Tibial nerve (tissue), 4 donors: ENCODE measurements at places on chromosomes 11 and 22.

GRCh38 chr11:57571606-57572005 lies 4.1 kb upstream of the UBE2L6 start:
- DNase-seq: no peak

GRCh38 chr11:12215181-12215593 lies 104.8 kb downstream of the MICAL2 start:
- DNase-seq: no peak

- DNase-seq: no peak
These were observed 3.3 kb downstream of the TECTA start for GRCh38 chr11:121104312-121104762.

GRCh38 chr11:30454111-30454510 lies 131.2 kb downstream of the ARL14EP start:
- no peak for DNase-seq

GRCh38 chr22:38228873-38229740 lies 27.3 kb downstream of the MAFF start:
- DNase-seq: no peak

- no peak for DNase-seq
These were observed 14.6 kb downstream of the MMP13 start for GRCh38 chr11:102940714-102941588.

GRCh38 chr11:44927174-44927661 lies 23.5 kb downstream of the TP53I11 start:
- peak; percentile 29 for DNase-seq

DNA sequence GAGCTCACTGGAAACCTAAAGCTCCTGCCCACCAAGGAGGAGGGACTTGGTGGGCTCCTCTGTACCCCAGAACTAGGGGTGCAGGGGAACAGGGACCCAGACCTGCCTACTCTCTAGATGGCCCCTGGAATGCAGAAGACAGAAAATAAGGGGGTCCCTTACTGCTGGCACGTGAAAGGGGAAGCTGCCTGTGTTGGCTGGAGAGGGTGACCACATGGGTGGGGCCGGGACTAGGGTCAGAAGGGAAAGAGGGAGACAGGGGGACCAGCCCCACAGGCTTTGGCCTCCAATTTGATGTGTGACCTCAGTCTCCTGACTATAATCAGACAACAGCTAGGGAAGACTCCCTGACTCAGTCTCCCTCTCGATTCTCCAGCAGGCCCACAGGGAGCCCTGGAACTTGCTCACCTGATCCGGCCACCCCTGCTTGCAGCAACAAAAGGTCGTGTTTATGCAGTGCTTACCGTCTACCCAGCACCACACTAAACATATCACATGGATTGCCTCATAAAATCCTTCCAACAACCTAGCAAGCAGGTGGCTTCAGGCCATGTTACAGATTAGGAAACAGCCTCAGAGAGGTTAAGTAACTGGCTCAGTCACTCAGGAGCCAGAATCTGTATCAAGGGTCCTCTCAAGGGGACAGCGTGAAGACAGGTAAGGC lies 10.2 kb downstream of the ARAP1 start:
- no peak for DNase-seq

DNA sequence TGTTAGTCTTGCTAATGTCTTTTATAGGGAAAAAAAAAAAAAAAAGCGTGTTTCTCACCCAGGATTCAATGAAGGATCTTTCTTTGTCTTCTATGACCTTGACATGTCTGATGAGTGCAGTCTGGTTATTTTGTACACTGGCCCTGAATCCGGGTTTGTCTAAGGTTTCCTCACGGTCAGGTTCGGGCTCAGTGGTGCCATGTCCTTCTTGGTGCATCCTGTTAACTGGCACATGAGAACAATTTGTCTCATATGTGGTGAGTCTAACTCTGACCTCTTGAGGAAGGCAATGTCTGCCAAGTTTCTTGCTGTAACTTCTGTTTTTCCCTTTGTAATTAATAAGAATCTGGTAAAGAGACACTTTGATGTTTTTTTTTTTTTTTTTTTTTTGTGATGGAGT lies 12.5 kb downstream of the F2 start:
- DNase-seq: no peak

- DNase-seq: no peak
These were observed 1501.4 kb downstream of the TBC1D22A start for GRCh38 chr22:48263791-48264351.

GRCh38 chr11:120181376-120181975 lies 29.4 kb upstream of the OAF start:
- DNase-seq: no peak

- DNase-seq: no peak
These were observed 12.8 kb downstream of the BRSK2 start for GRCh38 chr11:1402355-1403077.

DNA sequence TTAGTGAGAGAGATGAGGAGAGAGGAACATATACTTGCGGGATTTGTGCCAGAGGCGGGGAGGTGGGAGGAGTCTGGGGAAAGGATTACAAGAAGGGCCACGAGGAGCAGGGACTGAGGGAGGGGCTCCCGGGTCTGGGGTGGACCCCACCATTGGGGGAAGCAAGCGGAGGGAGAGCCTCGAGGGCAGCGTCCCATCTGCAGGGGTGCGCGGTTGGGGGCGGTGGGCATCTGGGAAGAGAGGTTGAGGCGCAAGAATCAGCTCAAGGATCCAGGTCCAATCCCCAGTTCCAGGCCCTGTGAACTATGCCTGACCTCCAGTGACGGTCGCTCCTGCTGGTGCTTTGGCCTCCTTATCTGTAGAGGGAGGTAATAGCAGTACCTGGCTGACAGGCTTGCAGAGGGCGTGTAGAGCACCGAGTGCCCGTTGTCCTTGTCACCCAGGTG lies 38.0 kb downstream of the ADAMTS15 start:
- no peak for DNase-seq
